AG04450 (cell line): ENCODE measurements at places on chromosomes 5 and 9.

DNA sequence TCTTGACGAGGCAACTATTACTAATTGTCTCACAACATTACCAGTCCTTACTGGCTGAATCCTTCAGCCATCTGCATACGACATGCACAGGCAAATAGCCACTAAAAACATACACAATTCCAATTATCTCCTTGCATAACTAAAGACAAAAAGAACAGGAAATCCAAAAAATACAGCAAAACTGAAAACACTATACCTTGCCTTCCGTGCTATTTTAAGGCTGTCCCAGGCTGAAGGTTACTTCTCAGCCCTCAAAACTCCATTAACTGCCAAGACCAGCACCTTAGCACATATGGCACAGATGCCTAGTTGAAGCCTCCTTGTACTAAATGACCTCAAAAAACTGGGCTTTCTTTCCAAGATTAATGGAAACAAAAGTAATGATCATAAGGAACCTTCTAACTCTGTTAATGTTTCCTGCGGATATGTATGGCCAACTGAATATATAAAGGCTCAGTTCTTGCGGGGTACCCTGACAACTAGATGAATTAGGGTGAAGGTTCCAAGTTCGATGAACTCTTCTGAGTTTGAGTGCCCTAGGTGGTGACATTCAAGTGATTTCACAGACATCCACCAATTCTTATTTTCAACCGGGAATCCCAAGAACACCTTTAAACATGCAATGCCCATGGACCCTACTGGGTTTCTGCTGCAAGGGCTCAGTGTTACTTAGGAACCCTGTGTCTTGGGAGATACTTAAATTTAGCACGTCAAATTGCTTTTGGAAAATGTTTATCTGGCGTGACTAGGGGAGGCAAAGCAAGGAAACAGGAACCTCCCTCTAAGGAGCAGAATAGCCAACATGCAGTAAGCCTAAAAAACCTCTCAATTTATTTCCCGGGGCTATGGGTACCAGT is 455.3 kb downstream of the RAB3C start:
- DNase-seq, result no peak

GRCh38 chr9:69325409-69326212 is 596 bp downstream of the ENTREP1 start:
- DNase-seq, result no peak

GRCh38 chr9:89359751-89360261 is 41.5 kb downstream of the SECISBP2 start:
- no peak for DNase-seq

DNA sequence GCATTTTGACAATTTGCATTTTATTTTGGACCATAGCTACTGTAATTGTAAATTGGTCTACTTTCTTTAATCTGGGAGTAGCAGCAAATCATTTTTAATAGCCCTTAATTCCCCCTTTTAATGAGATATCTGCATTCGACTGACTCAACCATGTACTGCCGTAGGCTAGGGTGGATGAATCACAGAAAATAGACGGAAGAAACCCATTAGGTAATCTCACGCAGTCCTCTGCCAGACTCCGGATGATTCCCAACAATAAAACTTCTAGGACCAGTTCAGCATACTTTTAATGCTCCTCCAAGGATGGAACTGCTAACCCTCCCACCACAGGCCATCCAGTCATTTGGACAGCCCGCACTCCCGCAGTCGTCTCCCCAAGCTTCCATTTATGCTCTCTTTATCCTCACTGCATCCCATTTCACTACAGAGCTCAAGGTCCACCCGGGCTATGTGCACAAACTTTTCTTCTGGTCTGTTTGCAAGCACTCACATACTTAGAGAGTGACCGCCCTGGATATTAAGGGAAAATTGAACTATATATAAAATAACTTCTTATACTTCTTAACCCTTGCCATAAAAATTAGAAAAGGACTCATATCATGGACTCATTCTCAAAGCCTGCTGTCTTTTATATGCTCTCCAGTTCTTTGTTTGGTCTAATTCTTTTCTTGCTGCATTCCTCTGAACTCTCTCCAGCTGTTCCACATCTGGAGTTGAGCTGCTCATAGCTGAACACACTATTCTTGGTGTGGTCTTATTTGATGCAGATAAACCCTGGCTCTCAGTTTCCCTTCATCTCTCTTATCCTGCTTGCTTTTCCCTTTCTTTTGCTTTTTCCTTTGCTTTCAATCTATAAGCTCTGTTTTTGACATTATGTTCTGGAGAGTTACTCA is 326.6 kb downstream of the ARL15 start:
- DNase-seq, result no peak

- DNase-seq, result no peak
Observed at GRCh38 chr9:98241357-98242300, 13.8 kb downstream of the TBC1D2 start.

- peak; percentile 81 for DNase-seq
Observed at GRCh38 chr5:1789834-1790471, 9.7 kb downstream of the MRPL36 start.

GRCh38 chr9:71643330-71643729 is 125.0 kb downstream of the CEMIP2 start:
- no peak for DNase-seq

- DNase-seq, result no peak
Observed at GRCh38 chr9:134944916-134945315, 27.2 kb upstream of the FCN1 start.

GRCh38 chr9:92724528-92725265 is 39.9 kb downstream of the BICD2 start:
- no peak for DNase-seq

DNA sequence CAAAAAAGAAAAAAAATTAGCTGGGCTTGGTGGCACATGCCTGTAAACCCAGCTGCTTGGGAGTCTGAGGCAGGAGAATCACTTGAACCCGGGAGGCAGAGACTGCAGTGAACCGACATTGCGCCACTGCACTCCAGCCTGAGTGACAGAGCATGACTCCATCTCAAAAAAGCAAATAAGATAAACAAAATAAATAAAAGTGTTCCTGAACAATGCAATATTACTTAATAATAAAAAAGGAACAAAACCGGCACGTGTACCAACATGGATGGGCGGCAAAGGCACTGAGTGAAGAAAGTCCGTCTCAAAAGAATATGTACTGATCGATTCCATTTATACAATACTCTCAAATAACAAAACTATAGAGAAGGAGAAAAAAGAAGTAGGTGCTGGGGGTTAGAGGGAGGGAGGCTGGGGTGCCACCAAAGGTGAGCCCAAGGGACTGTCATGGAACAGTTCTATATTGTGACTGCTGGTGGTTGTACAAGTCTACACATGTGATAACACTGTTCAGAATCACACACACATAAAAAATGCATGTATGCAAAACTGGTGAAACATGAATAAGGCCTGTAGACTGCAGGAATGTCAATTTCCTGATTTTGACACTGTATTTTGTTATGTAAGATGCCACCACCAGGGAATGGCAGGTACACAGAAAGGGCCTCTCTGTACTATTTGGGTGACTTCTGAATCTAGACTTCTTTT is 15.8 kb downstream of the MYO10 start:
- no peak for DNase-seq

DNA sequence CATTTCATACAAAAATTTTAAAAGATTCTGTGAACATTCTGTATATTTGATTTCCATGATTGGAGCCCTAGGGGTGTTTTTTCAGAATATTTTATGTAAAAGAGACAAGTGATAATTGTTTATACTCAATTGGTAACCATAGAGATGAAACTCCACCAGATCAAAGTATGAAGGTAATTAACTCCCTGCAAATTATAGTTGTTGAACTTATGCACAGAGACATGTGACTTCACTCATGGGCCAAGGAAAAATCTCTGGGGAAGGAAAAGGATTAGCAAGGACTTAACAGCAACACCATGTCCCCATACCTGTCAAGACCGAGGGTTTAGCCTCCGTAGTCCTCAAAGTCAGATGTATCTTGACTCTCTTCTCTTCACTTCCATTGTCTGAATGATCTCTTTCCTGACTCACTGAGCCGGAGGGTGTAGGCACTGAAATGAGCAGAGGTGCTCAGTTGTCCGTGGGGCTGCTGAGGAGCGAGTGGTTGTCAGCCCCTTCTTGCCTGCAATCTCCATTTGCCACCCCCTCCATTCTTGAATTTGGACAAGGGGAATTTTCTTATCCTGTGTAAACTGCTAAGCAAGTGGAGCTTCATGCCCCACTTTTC is 17.5 kb upstream of the CXCL14 start:
- DNase-seq, result no peak

DNA sequence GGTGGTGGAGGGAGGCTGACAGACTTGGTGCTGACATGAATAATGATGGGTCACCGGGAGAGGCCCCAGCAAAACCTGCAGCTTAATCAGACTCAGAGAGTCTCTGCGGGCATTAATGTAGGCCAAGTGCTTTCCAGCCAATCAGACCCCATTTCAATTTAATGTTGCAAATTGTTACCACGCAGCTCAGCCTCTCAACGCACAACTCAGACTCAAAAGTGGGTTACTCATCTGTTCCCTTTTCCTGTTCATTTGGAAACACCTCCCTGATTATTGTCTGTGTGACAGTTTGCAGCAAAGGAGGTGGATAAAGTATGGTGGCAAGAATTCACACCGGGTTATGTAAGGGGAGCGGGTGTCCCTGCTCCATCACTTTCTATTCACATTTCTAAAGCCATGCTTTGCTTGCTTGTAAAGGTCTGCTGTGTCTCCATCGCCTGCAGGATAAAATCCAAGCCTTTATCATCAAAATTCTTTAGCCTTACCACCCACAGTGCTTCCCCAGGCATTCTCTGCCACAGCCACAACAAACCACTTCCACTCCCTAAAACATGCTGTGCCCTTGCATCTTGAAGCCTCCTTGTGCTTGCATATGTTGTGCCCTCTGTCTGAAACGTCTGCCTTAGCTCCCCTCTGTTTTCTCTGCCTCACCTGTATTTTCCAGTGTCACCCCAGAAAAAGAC is 156.5 kb downstream of the ASTN2 start:
- no peak for DNase-seq

GRCh38 chr9:109421026-109421970 is 76.8 kb downstream of the PTPN3 start:
- no peak for DNase-seq

DNA sequence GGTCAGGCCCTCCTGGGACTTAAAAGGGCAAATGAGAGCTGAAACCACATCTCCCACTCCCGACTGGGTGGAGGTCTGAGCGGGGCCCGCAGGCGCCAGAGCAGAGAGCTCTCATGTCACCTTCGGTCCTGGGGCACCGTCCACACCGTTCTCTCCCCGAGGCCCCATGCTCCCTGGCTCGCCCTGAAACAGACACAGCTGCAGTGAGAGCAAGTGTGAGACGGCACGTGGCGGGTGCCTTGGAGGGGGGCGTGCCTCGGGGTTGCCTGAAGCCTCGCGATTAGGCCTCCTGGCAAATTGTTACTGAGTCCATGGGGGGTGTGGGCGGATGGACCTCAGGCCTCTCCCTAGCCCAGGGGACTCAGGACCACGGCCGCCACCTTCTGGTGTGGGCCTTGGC is 24.1 kb upstream of the PHYKPL start:
- DNase-seq, result no peak

DNA sequence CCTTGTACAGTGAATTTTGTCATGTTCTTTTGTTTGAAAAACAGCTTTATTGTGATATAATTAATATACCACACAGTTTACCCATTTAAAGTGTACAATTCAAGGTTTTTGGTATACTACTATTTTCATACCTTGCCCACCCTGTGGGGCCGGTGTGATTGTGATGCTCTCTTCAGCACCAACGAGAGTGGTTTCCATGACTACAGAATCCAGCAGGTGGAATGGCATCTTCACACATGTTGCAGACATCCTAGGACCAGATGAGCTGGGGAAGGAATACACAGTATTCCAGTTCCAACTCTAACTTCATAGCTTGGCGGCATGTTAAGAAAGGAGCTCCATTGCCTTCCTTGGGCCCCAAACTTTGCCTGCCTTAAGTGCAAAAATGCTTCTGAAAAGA is 7.7 kb upstream of the GPR151 start:
- no peak for DNase-seq

DNA sequence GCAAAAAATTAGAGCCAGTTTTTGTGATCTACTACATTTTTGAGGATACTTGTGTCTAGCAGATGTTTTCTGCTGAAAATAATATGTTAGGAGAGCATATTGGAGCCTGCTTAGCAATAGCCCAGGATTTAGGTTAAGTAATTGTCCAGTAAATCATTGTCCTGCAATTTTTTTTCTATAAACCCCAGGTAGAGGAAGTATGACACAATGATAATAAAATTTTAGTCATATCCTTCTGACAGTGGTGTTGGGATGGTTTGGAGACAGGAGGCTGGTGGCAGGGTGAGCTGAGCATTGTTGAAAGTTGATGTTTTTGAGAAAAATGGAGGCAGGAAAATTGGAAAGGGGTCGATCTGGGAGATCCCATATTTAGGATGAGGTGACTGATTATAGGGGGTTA is 3.5 kb downstream of the SNCAIP start:
- DNase-seq, result no peak

DNA sequence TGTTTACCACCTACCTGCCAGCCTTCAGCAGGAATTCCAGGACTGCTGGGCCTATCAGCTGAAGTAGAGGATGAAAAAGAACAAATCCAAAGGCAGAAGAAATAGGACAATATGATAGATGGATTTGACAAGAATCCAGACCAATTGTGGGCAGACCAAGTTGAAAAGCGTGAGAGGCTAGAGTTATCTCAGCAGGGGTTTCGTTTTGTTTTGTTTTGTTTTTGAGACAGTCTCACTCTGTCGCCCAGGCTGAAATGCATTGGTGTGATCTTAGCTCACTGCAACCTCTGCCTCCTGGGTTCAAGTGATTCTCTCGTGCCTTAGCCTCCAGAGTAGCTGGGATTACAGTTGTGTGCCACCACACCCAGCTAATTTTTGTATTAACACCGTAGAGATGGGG is 113.2 kb downstream of the PALM2AKAP2 start:
- DNase-seq, result no peak

GRCh38 chr5:58044166-58044565 is 415.7 kb downstream of the PLK2 start:
- no peak for DNase-seq
